ENCODE measurements at places on chromosomes 2 and 18.

DNA sequence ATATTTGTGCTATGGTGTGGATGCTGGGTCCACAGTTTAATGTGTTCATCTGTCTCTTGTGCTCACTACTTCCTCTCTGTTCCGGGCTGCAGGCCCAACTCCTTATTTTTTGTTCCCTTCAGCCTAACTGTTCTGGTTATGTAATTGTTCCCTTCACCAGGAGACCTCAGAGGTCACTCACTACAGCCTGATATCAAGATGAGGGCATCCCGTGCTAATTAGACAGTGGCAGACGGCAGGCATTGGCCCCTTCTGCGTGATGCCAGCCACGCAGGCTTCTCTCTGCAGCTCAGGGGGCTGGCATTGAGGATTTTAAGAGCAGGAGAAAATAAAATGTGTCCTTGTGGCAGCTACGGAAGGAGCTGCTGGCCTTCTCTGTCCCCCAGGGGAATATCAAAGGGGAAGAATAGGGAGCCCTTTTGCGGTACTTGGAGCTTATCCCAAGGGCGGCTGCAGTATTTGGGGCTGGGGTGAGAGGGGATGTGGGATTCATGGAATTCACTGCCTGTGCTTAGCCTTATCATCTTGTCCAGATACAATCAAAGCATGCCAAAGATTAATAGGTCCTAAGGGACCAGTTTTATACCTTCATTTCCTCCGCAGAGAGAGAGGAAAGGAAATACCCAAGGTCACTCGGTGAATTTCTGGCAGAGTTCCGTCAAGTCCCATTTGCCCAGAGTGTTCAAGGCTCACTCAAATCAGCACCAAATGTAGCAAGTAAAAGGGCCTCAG lies 53.3 kb upstream of the TRIB2 start:
- DNase-seq: no peak

DNA sequence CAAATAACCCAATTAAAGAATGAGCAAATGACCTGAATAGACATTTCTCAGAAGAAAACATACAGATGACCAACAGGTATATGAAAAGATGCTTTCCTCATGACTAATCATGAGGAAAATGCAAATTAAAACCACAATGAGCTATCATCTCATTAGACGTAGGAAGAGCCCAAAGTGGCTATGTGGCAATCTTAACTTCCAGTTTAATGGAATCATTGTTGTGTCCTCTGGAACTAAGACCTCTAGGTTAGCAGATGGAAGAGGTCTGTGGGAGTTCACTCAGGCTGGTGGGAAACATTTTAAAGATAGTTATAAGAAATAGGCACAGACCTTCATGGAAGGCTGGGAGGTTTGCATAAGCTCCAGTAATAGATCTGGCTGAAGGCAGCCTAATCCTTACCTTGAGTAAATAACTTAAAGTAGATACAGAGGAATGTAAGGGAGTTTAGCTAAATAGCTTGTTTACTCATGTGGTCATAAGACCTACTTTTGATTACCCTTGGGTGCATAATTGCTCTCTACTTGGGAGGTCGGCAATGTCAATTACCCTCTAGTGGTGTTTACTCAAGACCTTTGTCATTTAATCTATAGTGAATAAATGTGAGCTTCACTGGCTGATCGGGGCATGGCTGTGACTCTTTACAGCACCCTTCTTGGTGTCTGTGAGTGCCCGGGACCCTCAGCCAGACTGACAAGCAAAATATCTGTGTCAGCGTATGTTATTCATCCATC lies 119.0 kb downstream of the GULP1 start:
- no peak for DNase-seq

GRCh38 chr18:3468066-3468705 lies 18.2 kb downstream of the TGIF1 start:
- no peak for DNase-seq

- no peak for DNase-seq
Observed at GRCh38 chr18:36335476-36336279, 38.2 kb downstream of the FHOD3 start.

- no peak for DNase-seq
Observed at GRCh38 chr2:110727923-110728322, 4.5 kb upstream of the ACOXL start.

- DNase-seq: no peak
Observed at GRCh38 chr2:226270285-226271058, 529.1 kb downstream of the IRS1 start.

- no peak for DNase-seq
Observed at GRCh38 chr2:142796161-142796560, 81.3 kb upstream of the KYNU start.

GRCh38 chr18:9994701-9995235 lies 81.0 kb downstream of the VAPA start:
- DNase-seq: no peak

GRCh38 chr2:10909050-10909995 lies 2.4 kb upstream of the KCNF1 start:
- DNase-seq: no peak

DNA sequence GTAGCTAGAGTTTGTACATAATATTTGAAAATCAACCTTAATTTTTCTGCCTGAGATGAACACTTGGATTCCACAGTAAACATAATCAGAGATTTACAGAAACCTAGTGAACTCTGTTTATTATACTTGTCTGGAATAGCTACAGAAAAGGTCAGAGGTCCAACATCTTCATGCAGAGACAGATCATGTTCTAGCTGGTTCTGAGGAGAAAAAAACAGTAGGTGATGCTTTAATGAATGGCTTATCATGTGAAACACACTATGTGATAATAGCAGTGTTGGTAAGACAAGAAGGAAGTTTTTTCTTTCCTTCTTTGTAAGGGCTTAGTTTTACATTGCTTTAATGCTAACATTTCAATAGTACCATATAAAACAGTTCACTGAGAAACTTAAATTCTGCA lies 846.4 kb upstream of the ZEB2 start:
- no peak for DNase-seq

DNA sequence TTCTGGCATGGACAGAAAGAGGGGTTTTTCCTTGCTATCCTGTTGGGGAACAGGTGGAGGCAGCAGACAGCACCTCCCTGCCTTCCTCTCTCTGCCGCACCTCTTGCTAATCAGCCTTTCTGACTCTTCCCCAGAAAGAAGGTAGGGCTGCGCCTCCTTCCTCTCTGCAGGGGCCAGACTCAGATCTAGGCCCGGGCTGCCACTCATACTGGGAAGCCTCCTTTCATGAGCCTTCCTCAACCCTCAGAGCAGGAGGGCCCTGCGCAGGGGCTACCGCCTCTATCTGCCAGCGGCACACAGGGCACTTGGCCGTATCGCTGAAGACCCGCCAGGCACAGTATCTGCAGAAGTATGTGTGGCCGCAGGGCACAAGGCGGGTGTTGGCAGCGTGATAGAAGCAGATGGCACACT lies 7.1 kb downstream of the NEURL3 start:
- no peak for DNase-seq

DNA sequence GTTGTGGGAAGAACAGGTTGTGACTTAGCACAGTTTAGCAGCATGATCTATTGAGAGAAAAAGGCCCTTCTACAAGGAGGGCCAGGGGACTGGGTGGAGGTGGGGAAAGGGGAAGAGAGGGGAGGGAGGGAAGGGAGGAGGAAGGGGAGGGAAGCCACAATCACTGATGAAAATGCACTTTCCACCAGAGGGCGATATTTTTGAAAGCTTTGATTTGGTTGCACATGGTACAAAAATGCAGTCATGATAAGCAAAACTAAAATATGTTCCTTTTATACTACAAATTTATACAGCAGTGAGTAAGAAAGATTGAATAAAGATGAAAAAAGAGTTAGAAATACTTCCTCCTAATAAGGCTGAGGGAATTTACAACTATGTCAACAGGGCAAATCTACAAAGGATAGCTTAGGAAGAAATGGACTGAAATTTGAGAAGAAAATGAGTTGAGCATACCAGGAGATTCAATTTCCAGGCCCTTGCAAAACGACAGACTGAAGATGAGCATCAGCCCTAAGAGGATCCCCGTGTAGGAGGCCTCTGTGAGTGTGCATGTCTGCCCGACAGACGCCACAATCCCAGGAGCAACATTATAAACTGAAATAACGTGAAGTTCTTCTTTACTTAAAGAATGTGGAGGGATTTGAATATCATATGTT lies 17.2 kb downstream of the SH3YL1 start:
- no peak for DNase-seq

DNA sequence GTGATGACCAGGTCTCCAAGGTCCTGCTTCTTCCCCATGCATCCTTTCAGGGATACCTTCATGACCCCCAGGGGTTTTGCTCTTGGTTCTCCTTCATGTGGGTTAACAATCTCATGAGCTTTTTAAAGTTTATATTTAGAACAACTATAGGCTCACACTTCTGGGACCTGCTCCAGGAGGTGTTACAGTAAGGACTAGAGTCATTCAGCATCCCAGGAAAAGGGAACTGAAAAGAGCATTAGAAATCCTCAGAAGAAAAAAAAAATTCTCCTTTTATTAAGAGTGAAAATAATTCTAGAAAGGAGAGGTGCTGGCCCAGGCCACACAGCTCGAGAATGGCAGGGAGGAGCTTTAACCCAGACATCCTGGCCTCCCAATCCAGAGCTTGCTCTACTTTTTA lies 66.5 kb downstream of the SETBP1 start:
- DNase-seq: no peak

- DNase-seq: no peak
Observed at GRCh38 chr2:123614596-123614995, 410.5 kb upstream of the CNTNAP5 start.

DNA sequence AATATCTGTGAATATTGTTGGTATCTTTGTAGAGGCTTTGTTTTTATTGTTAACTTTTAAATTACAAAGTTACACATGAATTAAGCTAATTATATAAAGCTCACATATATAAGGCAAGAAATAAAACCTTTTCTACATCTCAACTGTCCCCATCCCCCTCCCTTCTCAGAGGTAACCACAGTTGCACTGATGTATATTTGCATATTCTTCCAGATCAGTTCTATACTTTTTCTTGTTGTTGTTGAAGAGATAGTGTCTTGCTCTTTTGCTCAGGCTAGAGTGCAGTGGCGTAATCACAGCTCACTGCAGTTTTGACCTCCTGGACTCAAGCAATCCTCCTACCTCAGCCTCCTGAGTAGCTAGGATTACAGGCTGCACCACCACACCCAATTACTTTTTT lies 36.0 kb upstream of the CDC42EP3 start:
- no peak for DNase-seq

DNA sequence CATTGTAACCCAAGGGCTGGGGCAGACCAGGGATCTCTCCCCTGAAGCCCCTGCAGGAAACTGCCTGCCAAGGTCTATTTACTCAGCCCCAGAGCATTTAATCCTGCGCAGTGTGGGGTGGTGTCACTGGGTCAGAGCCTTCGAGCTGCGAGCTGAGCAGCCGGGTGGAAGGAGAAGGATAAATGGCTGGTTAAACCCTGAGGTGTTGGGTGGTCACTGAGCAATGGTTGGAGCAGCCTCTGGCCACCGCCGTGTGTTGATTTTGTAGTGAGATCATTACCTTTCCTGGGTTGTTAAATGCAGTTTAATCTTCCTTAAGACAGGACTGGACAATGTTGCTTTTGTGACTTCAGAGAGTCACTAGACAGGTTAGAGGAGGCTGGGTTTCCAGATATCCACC lies 98.1 kb downstream of the SETBP1 start:
- no peak for DNase-seq

GRCh38 chr18:69102959-69103358 lies 297.7 kb upstream of the DOK6 start:
- no peak for DNase-seq

DNA sequence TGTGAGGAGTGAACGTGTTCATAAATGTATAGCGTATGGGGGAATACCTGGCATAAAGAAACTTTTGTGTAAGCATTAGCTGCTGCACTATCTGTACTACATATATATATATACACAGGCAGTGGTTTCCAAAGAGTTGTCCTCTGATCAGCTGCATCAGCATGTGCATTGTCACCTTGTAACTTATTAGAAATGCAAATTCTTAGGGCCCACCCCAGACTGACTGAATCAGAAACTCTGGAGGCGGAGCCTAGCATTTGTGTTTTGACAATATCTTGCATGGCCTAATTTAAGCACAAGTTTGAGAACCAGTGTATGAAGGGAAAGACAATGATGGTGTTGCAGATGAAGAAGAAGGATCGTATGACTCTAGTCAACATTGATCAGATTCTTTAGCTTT lies 299.5 kb downstream of the CCDC102B start:
- no peak for DNase-seq

DNA sequence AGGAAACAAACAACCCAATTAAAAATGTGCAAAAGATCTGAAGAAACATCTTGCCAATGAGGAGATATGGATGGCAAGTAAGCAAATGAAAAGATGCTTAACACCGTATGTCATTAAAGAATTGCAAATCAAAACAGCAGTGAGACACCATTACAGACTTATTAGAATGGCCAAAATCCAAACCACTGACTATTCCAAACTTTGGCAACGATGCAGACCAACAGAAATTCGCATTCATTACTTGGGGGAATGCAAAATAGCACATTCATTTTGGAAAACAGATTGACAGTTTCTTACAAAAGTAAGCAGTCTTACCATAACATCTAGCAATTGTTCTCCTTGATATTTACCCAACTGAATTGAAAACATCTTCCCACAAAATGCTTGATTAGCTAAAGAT lies 1118.7 kb downstream of the SUCLG1 start:
- DNase-seq: no peak

DNA sequence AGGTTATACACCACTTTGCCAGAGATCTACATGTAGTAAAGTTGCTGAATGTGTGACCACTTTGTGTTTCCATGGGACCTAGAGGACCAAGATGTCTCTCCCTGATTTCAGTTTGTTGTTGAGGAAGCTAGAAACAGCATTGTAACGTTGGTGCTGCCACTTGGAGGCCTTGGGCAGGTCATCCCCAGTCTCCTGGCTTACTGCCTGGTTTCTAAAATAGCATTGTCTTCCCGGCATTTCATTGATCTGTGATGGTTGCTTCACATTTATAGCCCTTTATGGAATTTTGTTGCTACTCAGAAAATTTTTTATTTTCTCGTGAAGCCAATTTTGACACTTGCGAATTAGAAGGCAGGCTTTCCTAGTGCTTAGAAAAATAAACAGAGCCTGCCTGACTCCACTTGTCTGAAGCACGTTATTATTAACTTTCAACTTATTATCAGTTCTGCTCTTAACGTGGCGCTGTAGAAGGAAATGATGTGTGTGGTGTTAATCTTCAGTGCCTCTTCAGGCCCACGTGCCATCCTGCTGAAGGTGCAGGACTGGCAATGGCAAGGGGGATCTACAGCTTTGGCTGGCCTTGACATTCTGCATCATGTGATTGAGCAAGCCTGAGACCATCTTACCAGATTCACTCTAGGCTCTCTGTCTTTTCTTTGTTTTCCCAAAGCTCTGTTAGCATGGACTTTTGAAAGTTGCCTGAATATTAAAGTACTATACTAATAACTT lies 59.9 kb downstream of the INPP4A start:
- no peak for DNase-seq
